ENCODE measurements at places on chromosomes 1 and 21. TPM values are rescaled to one million over a fixed set of nuclear protein-coding genes. Genes with fewer than 3 reads are reported as not detected.

DNA sequence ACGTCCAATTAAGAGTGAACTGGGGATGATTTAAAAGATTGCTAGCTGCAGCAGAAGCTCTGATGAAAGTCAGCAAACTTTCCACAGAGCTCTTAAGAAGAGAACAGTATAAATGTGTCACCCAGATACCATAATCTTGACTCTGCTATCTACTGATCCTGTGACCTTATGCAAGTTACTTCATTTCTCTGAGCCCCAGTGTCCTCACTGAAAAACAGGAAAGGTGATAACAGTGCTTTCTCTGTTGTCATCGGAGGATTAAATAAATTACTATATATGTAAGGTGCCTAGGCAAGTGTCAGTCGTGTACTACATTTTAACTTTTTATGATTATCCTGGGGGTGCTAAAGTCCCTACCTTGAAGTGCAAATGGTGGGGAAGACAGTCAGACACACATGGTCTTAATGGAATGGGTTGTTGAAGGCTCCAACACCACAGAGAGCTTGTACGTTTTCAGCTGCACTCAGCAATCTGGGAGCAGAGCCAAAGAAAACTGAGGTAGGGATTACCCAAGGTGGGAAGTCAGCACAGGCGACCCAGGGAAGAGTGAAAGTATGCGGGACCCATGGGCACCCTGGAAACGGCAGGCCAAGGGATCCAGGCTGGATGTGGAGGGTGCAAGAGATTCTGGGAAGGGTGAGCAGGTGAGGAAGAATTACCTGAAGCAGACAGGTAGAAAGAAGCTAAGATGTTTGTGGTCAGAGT lies 82.8 kb downstream of the DTL start:
- no peak for DNase-seq

DNA sequence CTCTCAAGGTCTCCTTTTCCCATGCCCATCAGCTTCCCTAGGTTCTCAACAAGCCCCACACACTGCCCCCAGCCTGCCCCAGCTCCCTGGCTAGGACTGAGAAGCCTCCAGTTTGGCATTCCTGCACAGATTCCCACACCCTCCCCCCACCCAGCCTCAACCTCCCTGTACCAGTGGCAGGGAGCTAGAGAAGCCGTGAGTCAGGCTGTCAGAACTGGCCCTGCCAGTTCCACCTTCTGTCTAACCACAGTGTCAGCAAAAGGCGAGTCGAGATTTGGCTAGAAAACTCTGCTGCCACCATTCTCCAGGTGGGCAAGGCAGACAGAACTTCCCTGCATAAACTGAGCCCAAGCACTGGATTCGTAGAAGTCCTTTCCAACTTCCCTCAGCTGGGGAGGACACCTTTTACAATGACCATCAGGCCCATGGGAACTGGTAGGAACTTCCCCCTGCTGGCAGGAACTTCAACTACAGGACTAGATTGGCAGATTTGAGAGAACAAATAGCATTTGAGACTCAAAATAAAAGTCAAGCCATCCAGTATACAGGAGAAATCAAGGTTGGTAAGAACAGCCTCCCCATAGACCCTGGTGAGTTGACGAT lies 31.0 kb downstream of the TNNT2 start:
- DNase-seq, result no peak

- DNase-seq, result no peak
These were observed 21.6 kb downstream of the HUNK start for GRCh38 chr21:31894457-31894856.

Gene GPR25
- not detected for total RNA-seq

DNA sequence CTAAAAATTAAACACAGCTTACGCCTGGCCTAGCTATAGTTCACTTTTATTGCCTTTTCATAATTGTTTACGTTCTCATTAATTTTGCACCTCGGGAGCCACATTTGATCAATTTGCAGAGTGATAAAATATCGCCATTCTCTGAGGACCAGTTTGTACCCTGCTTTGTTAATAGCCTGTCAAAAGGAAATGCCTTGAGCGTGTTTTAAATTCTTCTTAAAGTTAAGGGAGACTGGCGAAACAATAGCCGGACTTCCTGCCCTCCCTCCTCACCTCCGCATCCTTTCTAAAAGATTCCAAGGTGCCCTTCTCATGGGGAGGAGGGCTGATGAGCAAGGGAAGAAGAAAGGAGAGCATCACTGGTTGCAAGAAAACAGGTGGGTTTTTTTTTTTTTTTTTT lies 271.6 kb downstream of the KCNJ6 start:
- DNase-seq, result no peak

GRCh38 chr21:45003331-45004058 lies 63.7 kb downstream of the SLX9 start:
- no peak for DNase-seq

Gene AMY2B
- 4.4 TPM for total RNA-seq

GRCh38 chr1:201861448-201861847 lies 27.2 kb upstream of the SHISA4 start:
- DNase-seq, result no peak

Gene BNIPL
- 1.3 TPM for total RNA-seq

- no peak for DNase-seq
These were observed 51.5 kb downstream of the SYT6 start for GRCh38 chr1:114102136-114102535.

DNA sequence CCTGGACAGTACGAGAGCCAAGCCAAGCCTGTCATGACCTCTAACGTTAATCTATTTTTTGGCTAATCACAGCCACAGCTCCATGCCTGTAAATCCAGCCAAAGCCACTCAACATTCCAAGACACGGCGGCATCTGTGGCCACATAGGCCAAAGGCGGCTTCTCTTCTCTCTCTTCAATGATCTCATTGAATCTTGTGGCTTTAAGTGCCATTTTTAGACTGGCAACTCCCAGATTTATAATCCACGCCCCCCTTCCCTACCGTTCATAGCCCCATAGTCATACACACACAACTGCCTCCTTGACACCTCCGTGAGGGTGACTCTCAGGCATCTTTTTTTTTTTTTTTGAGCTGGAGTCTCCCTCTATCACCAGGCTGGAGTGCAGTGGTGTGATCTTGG lies 5.7 kb upstream of the SELENON start:
- DNase-seq, result no peak

DNA sequence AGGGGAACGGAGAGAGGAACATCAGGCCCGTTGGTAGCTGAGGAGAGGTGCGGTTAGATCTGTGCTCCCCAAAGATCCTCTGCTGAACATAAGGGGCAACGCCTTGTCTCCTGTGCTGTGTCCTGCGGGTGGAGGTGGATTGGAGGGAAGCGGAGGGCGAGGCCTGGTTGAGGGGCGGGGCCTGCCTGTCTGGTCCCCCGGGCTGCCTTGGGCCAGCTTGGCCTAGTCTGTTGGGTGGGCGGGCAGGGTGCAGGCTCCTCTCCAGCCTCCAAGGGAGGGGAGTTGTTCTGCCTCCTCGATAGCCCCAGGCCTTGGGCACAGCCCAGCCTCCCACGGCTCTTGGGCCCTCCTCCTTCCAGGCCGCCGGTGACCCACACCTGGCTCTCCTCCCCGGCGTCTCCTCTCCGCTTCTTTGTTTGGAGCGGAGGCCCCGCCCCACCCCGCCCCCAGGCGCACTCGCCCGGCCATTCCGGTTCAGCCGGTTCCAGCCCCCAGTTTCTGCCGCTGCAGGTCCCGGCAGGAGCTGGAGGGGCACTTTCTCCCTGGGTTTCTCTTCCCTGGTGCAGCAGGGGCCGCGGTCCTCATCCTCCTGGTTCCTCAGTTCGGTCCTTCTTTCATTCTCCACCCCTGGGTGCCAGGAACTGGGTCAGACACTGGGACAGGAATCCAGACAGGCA lies 19.4 kb downstream of the PTPRF start:
- DNase-seq, result peak; percentile 32

GRCh38 chr1:183106746-183107145 lies 79.3 kb upstream of the LAMC2 start:
- DNase-seq, result no peak

GRCh38 chr21:32772281-32773047 lies 909 bp upstream of the PAXBP1 start:
- peak; percentile 84 for DNase-seq

Gene CYP4A22
- total RNA-seq, result not detected

- DNase-seq, result no peak
These were observed 39.7 kb upstream of the NRIP1 start for GRCh38 chr21:15104470-15104869.

Gene SPRR4
- total RNA-seq, result not detected

DNA sequence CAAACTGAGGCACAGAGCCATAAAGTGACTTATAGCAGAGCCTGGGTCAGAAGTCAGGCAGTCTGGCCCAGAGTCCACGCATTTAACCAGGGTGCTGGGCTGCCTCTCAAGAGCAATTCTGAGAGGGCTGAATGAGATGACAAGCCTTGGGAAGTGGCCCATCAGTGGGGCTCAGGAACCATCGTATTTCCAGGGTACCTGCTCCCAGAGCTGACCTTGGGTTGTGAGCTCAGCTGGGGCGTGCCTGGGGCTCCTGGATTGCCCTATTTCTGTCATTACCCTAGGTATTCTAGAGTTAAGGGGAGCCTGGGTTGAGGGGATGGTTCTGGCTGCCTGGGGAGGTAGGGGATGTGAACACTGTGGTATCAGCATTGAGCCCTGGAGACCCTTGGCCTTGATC lies 49.4 kb downstream of the LGR6 start:
- DNase-seq, result no peak

Gene TFAP2E
- 0.17 TPM for total RNA-seq
